ENCODE measurements at places on chromosomes 5 and 9.

DNA sequence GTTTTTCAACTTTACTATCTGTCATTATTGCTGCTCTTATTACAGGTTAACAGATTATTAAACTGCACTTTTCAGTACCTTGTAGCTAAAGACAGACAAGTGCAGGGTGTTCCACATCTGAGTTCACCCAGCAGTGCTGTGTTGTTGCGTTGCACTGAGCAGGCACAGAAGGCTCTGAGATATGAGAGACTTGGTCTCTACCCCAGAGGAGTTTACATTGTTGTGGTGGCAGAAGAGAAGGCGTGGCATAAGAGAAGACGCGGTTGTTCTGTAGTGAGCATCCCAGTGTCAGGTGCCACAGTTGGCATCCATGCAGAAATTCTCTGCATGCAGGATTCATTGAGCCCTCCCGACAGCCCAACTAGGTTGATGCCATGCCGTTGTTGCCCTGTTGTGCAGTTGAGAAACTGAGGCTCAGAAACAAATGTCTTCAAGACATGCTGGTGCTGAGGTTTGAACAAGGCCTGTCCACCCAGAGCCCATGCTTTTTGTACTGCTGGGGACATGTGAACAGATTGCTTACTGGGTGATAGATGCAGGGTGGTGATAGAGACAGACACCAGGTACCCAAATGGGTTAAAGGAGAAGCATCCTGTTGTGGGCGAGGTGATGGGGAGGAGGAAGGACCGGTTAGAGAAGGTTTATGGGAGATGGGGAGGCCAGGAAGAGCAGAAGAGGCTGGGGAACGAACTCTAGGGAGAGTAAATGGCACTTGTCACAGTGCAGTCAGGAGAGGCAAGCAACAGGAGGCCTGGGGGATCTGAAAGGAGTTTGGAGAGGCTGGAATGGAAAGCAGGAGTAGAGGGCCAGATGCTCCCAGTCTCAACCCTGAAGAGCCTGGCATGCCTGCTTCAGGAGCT, 8.2 kb downstream of the ABL1 start:
- DNase-seq = no peak

GRCh38 chr9:15374825-15375224, 47.9 kb upstream of the SNAPC3 start:
- DNase-seq = no peak

- DNase-seq = no peak
Observed at GRCh38 chr5:125338440-125339174, 592.2 kb upstream of the ZNF608 start.

- no peak for DNase-seq
Observed at GRCh38 chr5:119614838-119615237, 14.5 kb upstream of the FAM170A start.

- no peak for DNase-seq
Observed at GRCh38 chr5:76561959-76562358, 61.2 kb downstream of the F2RL2 start.

- no peak for DNase-seq
Observed at GRCh38 chr5:73298251-73298771, 125.3 kb downstream of the TMEM174 start.

DNA sequence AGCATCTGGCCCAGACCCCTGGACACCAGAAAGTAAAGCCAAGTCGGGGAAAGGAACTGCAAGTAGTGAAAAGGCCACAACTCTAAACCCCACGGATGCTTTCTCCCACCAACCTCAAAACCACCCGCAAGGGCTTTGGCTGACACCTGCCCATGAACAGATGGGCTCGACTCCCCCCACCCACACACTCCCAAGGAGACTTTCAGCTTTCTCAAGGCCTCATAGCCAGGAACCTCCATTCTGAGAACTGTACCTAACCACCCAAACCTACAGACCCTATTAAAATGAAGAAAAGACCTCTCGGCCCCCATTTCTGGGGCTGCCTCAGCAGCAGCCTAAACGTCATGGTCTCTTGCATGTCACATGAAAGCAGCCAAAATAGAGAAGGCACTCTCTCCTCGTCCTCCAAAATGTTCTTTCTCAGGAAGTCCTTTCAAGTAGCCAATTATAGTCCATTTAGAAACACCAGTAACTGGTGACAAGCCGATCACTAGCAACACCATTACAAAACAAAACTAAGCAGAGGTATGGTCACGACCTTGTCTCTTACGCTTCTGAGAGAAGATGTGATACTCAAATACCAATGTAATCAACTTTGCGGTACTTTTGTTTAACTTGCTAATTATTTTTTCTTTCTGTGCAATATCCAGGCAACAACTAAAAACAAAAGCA, 2.9 kb downstream of the B4GALT1 start:
- no peak for DNase-seq

DNA sequence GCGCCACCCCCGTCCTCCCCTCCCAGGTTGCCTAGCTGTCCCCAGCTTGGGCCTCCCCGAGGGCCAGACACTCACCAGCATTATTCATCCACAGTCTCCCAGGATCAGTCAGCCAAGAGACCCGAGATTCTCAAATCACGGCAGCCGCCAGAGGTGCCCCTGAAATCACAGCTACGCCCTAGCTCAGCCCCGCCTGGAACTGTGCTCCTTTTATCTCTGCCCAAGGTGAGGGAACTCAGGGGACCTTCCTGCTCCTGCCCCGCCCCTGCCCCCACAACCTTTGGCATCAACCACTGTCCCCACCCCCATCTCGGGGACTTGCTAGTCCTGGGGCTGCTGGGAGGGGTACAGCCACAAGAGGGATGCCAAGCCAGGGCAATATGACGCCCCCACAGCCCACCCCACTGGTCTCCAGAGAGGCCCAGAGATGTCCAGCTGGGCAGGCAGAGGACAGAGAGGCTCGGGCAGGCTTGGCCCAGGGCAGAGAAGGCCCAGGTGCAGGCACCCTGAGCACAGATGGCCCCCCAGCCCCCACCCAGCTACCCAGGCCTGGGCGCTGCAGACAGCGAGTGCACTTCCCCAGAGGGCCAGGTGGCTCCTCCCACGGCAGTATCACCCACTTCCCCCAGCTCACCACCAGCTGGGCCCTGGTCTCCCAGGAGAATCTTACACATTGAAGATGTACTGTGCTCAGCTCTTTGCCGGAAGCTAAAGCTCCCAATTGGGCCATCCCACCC, at the start of gene FUT7:
Gene FUT7, minus strand, starts transcription at position 185 of the 737 bp plus-strand sequence. Its CDS starts 97 bp downstream, at position 88.
- DNase-seq = no peak
